Activated CD8-positive, alpha-beta memory T cell treated with anti-CD3 and anti-CD28 coated beads for 1 hour (primary cell): ENCODE measurements at places on chromosomes 3 and 15.

GRCh38 chr3:4067893-4068292 lies 235.3 kb upstream of the SETMAR start:
- DNase-seq = no peak

GRCh38 chr3:4985330-4986174 lies 6.3 kb downstream of the BHLHE40 start:
- DNase-seq = no peak

- DNase-seq = no peak
These were observed 71.5 kb upstream of the ADAMTSL3 start for GRCh38 chr15:83582381-83582780.

- DNase-seq = no peak
These were observed 21.8 kb downstream of the ATP2C1 start for GRCh38 chr3:130915567-130916292.

- no peak for DNase-seq
These were observed 234.9 kb upstream of the SATB1 start for GRCh38 chr3:18660059-18660458.

- DNase-seq = no peak
These were observed 105.5 kb downstream of the NLGN1 start for GRCh38 chr3:173502983-173503568.

DNA sequence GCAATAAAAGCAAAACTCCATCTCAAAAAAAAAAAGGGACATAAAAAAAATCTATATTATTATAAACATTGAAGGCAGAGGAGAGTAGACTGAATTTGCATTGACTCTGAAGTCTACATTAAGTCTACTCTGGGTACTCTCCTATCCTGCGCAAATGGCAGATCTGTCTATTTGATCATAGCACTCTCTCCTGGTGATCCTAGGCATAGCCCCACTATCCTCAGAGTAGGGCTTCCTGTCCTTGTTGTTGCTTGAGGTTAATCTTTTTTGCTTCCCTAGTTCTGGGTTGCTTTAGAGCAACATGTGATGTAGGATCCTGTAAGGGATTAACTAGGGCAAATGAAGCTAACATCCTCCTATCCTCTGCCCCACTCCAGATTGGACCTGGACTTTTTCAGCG lies 82.1 kb upstream of the LRRFIP2 start:
- DNase-seq = no peak

DNA sequence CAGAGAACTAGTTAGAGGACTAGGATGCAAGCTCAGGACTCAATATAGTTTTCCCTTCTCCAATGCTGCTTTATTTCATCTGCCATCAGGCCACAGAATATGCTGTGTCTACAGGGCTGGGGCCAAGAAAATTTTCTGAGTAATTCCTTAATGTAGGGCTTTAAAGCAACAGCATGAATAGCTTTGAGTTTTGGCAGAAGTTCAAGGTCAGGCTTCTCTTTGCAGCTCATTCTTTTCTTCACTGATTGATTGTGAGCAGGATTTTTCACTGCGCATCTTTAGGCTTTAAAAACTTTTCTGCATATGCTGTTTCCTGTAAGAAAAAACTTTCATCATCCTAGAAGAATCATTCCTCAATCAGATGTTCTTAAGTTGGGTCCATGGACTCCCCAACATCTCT lies 4.6 kb downstream of the TMEM108 start:
- DNase-seq = no peak

DNA sequence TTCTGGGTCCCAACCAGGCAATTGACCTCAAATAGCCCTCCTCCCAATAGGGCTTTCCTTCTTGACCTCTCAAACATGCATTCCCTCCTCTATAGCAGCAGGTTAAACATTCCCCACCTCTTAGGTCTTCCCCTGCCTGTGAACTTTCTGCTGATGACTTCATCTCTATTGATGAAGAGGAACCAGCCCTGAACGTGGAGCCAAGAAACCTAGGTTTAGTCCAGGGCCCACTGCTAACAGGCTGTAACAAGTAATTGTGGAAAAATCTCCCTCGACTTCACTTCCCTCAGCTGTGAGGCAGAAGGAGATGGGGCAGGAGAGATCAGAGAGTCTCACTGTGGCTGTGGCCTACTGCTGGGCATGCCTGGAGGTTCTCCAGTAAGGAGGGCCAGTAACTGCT lies 24.7 kb downstream of the ILDR1 start:
- DNase-seq = no peak

GRCh38 chr3:14265246-14265962 lies 86.8 kb downstream of the LSM3 start:
- no peak for DNase-seq

DNA sequence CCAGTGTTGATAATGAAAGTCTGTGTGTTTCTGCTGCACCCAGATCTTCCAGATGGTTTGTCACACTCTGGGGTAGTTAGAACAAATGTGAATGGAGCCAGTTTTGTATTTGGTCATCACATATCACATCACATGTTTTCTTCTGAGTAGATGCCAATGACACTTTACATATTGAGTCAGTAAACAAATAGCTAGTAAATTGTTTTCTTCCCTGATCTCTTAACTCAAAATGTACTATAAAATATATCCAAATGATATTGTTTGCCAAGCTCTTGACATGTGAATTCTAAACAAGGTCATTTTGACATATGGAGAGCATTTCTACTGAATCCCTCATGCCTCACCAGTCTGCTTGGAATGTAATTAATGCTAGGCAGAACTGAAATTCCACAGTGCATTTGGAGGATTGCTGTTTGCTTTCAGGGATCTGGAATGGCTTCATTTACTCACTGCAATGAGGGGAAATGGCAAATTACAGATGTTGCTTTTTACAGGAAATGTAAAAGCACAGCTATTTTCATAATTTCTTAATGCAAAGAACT lies 45.0 kb downstream of the PDHB start:
- DNase-seq = no peak

- no peak for DNase-seq
These were observed 26.0 kb upstream of the TRIM71 start for GRCh38 chr3:32791833-32792232.

- DNase-seq = no peak
These were observed 31.0 kb upstream of the CAV3 start for GRCh38 chr3:8702560-8702959.

DNA sequence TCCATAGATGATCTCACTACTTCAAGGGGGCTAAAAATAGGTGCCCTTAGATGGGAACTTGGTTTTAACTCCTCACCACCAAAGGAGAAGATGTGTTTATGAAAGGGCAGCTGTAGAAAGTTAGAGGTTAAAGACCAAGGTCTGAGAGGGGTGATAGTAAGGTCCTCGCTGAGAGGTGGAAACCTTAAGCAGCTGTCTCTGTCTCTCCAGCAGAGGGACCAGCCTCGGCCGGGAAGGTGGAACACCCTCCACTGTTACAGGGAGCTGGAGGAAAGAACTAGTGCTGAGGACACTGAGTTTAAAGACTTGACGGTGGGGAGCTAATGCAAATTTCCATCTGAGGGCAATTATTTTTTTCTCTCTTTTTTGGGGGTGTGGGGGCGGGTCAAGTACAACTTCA lies 8.9 kb upstream of the RLBP1 start:
- DNase-seq = no peak

GRCh38 chr15:78003539-78004008 lies 73.9 kb downstream of the TBC1D2B start:
- no peak for DNase-seq

DNA sequence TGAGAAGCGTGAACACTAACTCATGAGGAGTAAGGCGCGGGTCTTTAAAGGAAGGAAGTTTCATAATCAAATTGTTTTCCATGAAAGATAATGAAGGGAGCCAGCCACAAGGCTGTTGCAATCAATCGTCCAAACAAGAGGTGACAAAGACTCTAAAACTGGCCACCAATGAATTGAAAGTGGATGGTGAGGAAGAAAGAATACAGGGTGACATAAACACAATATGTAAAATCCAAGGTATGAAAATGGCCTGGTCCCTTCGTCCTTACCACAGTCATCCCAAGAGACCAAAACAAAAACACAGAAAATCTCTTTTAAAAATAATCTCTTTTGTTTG lies 12.0 kb downstream of the CD86 start:
- DNase-seq = no peak

GRCh38 chr3:4491855-4492207 lies 1.3 kb upstream of the ITPR1 start:
- DNase-seq = no peak

- DNase-seq = no peak
These were observed 42.1 kb downstream of the TLE3 start for GRCh38 chr15:70055601-70056051.

DNA sequence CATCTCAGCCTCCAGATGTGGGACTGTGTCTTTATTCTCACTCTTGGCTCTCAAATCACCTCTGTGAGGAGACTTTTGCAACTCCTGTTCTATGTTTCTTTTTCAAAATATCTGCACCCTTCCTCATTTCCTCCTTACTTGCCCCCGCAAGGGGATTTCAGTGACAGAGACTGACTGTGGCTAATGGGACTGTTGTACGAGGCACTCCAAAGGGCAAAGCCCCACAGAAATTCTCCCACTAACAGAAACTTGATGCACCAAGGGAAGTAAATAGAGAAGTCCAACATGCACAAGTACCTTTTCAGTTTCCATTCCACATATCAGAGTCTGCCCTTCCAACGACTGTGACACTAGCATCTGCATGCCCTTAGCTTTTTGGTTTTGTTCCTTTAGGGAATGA lies 69.7 kb downstream of the LRRK1 start:
- DNase-seq = no peak
